ENCODE measurements at places on chromosomes 13 and 19.

- DNase-seq = no peak
Measured at GRCh38 chr19:19121371-19121770, 16.9 kb downstream of the TMEM161A start.

GRCh38 chr13:99922631-99923404 lies 48.7 kb downstream of the ZIC5 start:
- DNase-seq = no peak

GRCh38 chr13:50712881-50713280 lies 130.6 kb downstream of the DLEU7 start:
- no peak for DNase-seq

DNA sequence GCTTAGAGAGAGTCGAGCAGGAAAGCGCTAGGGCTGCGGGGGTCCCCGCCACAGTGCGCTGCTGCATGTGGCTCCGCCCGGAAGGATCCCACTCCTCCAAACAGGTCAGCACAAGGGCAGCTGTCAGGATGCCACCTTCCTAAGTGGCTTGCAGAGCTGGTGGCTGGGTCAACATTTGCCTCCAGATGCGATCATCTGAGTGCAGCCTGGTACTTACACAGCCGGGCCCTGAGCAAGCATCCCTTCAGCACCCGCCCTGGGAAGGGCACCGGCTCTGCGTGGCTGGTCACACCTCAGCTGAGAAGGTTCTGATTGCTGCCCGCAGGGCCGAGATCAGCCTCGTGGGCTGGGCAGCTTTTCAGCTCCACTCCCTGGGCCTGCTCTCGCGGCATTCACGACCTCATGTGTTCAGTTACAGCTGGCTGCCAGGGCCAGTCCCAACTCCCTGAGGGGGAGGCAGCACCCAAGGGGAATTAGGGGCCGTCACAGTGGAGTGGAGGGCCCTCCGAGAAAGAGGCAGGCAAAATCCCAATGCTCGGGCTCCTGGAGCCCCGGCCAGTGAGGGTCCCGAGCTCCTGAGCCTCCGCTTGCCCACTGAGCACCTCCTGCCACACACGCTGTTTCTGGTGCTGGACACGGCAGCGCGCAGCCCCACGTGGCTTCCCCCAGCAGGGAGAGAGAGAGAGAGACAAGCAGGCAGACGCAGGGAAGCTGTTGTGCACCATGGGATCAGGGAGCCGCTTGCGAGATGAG lies 26.8 kb downstream of the AP1M1 start:
- peak; percentile 15 for DNase-seq

Data from D341Med (cell line).